ENCODE measurements at places on chromosomes 1 and 21. TPM values are rescaled to one million over a fixed set of nuclear protein-coding genes. Genes with fewer than 3 reads are reported as not detected.

Gene LCK
- 1.2 TPM for total RNA-seq

Gene OR6K3
- not detected for total RNA-seq

Gene HES5
- total RNA-seq, result 0.36 TPM

Gene CD1E
- total RNA-seq, result not detected

Gene AADACL4
- total RNA-seq, result 0.24 TPM

Gene LCE1C
- not detected for total RNA-seq

Gene C1orf141
- total RNA-seq, result not detected

Gene CSF3R
- 5.5 TPM for total RNA-seq

Gene OR2L2
- 0.22 TPM for total RNA-seq

Gene PRAMEF1
- not detected for total RNA-seq

Gene F13B
- not detected for total RNA-seq

Gene GBP6
- total RNA-seq, result not detected

Gene LCA5L
- 1.8 TPM for total RNA-seq

Gene JUN
- total RNA-seq, result 107 TPM

Gene FAF1
- total RNA-seq, result 49.0 TPM

Gene TTLL7
- total RNA-seq, result 106 TPM

Gene CASZ1
- total RNA-seq, result 28.5 TPM

Gene CRABP2
- 70.4 TPM for total RNA-seq

Gene CRTC2
- 41.9 TPM for total RNA-seq

Gene CRNN
- total RNA-seq, result not detected

Gene KLHDC9
- total RNA-seq, result 14.7 TPM

Gene DR1
- total RNA-seq, result 36.8 TPM

Gene RHBG
- 0.71 TPM for total RNA-seq

Gene GLMP
- 59.3 TPM for total RNA-seq

Gene TDRD10
- not detected for total RNA-seq

Gene KLF17
- not detected for total RNA-seq

Gene CNR2
- total RNA-seq, result not detected

Gene RXFP4
- total RNA-seq, result not detected

Gene FMN2
- 2.3 TPM for total RNA-seq

Gene INAVA
- 84.2 TPM for total RNA-seq

Gene ARF1
- total RNA-seq, result 267 TPM

Gene APOBEC4
- total RNA-seq, result not detected
